Natural killer cell (primary cell): ENCODE measurements at places on chromosomes 7 and 10. TPM values are rescaled to one million over a fixed set of nuclear protein-coding genes. Genes with fewer than 3 reads are reported as not detected.
A peak's percentile ranks its signal among the peaks of the same experiment; 100 is the strongest.

Gene ITGA8
- total RNA-seq: not detected

Gene ACTA2
- 7.4 TPM for total RNA-seq

Gene ZNF485
- total RNA-seq: 2.8 TPM

Gene WDR37
- 56.3 TPM for total RNA-seq

Gene CYP26C1
- total RNA-seq: 0.09 TPM

Gene MOGAT3
- not detected for total RNA-seq

Gene IFIT3
- 12.0 TPM for total RNA-seq

Gene SVOPL
- total RNA-seq: not detected

Gene PRSS2
- not detected for total RNA-seq

GRCh38 chr7:47327698-47328391 lies 254.1 kb downstream of the TNS3 start:
- no peak overlapping the region for H3K4me3 ChIP-seq
- H3K27me3 ChIP-seq: no peaks in the 10 kb centered on the region
- H3K4me1 ChIP-seq: no peaks in the 10 kb centered on the region
- no peaks in the 10 kb centered on the region for H3K36me3 ChIP-seq
- no peak for DNase-seq

DNA sequence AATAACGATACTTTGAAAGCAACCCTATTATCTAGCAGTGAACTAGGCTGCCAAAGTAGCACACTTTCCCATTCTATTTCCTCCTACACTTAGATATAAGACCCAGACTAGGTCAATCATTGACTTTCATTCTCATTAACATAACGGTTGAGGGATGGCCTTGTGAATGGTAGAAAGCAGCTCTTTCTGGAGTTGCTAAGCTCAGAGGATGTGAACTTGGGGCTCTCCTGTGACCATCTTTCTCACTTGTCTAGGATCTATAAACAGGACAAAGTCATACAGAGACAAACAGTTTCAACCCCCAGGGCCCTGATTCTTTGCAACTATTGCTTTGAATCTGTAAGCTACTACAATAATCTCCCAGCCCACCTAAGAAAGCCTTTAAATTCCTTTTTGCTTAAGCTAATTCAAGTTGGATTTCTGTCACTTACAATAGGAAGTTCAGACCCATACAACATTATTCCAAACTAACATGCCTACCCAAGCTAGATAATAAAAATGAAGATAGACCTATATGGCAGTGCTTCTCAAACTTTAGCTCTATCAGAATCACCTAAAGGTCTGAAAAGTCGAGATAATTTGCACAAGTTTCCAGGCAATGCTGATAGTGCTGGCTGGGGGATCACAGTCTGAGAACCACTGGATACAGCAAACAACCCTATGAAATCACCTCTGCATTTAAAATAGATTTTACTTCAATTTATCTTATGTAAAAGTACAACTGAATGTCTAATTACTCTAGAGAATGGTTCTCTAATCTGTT lies 16.7 kb downstream of the P4HA1 start:
- no peak overlapping the region for H3K4me3 ChIP-seq
- DNase-seq: no peak
- H3K27ac ChIP-seq: no peak overlapping the region
- no peaks in the 10 kb centered on the region for H3K27me3 ChIP-seq
- H3K36me3 ChIP-seq: no peaks in the 10 kb centered on the region

DNA sequence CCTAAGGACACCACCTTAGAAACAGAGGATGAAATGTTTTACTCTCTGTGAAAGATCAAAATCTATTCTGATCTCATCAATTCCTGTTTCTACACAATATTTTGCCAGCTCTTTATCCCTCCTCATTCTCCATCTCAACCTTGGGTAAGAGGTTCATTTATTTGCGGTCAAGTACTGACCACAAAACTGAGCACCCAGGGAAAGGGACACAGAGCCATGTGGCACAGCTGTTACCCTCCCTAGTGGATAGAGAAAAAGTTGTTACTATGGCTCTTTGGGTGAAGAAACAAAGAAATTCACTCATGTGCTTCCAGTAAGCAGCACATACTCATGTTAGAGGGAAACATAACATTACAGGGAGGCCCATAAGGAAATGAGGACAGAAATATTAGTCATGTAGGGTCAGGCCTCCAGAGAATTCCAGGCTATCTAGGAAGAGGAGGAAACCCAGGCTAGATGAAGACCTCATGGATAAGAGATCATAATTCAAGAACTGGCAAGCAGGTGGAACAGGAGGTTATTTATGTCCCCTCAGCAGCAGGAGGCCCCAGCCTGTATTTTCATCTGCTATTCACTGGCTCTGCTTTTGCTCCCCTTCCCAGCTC lies 114.5 kb downstream of the ATE1 start:
- no peak overlapping the region for H3K4me3 ChIP-seq
- no peaks in the 10 kb centered on the region for H3K27me3 ChIP-seq
- H3K27ac ChIP-seq: no peak overlapping the region

DNA sequence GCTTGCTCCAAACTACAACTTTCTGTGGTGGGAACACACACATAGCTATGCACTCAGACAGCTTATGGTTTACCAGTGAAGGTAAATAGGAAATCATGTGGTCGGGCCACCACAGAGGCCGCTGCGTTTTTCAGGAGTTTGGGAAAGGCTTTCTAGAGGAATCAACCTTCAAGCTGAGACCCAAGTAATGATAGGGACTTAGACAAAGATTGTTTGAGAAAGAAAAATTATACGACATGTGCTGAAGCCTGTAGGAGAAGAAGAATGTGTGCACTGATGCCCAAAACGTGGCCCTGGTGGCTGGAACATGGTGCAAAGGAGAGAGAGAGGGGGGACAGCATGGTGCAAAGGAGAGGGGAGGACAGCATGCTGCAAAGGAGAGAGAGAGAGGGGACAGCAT lies 61.2 kb upstream of the VIPR2 start:
- H3K36me3 ChIP-seq: no peaks in the 10 kb centered on the region
- no peak for DNase-seq
- no peaks in the 10 kb centered on the region for H3K27me3 ChIP-seq
- no peak overlapping the region for H3K4me3 ChIP-seq
- peaks cover 19% of the 10 kb centered on the region for H3K4me1 ChIP-seq

DNA sequence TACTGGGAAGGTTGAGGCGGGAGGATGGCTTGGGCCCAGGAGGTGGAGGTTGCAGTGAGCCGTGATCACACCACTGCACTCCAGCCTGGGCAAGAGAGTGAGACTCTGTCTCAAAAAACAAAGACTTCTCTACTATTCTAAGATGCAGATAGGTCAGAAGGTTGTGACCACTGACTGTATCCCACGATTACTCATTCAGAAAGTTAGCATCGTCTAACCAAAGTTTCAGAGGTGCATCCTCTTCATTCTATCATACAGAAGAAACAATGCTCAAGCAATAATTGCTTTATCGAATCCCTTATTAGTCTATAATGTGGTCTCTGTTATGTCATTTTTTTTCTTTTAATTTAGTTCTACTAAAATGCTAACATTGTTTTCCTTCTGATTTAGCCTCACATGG lies 348.7 kb upstream of the LRGUK start:
- no peaks in the 10 kb centered on the region for H3K27me3 ChIP-seq
- no peak for DNase-seq
- H3K36me3 ChIP-seq: no peaks in the 10 kb centered on the region
- H3K4me1 ChIP-seq: no peaks in the 10 kb centered on the region
- H3K27ac ChIP-seq: no peak overlapping the region
- H3K4me3 ChIP-seq: no peak overlapping the region

- H3K36me3 ChIP-seq: no peaks in the 10 kb centered on the region
- no peak overlapping the region for H3K4me3 ChIP-seq
- DNase-seq: no peak
- H3K27me3 ChIP-seq: no peaks in the 10 kb centered on the region
- H3K27ac ChIP-seq: no peak overlapping the region
Measured at GRCh38 chr10:90204131-90204955, 503.0 kb downstream of the KIF20B start.

- H3K4me1 ChIP-seq: no peaks in the 10 kb centered on the region
- peaks cover 2% of the 10 kb centered on the region for H3K27me3 ChIP-seq
- DNase-seq: no peak
Measured at GRCh38 chr10:15262036-15262713, 93.7 kb upstream of the NMT2 start.

DNA sequence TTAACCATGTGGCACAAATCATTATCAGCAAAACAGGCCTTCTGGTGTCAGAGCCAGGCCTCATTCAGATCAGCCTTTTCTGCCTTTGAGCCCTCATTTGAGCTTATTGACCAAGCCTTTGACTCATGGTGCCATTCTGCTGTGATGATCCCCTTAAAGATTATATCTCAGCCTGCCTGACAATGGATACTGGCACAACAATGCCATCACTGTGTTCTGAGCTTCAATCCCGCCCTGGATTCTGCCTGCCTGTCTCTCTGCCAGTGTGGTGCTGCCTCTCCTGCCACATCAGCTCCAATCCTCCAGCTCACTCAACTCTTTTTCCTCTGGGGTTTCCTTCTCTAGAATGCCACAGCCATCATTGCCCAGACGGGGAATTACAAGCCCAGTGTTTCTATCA lies 52.6 kb downstream of the SRI start:
- no peaks in the 10 kb centered on the region for H3K36me3 ChIP-seq
- H3K4me3 ChIP-seq: no peak overlapping the region
- no peak overlapping the region for H3K27ac ChIP-seq
- H3K4me1 ChIP-seq: no peaks in the 10 kb centered on the region
- DNase-seq: no peak

DNA sequence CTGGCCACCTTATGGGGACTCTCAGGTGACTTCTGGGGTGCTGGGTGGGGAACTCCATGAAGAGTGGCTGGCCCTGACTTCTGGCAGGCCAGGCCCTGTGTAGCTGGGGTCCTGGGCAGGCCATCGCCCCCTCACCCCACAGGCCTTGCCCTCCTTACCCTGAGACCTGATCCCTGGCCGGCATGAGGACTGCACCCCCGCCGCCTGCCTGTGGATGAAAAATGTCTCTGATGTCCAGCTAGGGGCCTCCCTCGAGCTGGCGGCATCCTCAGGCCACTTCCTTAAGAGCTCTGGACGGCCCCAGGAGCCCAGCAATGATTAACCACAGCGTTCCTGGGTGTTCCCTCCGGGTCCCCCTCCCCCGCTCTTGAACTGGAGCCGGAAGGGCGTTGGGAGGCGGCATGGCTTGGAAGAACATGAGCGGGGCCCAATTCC lies 31.8 kb upstream of the SHH start:
- no peak overlapping the region for H3K4me3 ChIP-seq
- no peaks in the 10 kb centered on the region for H3K36me3 ChIP-seq
- no peaks in the 10 kb centered on the region for H3K4me1 ChIP-seq
- H3K27me3 ChIP-seq: no peaks in the 10 kb centered on the region
- DNase-seq: no peak

GRCh38 chr7:151416112-151416940 lies 6.5 kb upstream of the WDR86 start:
- H3K4me3 ChIP-seq: no peak overlapping the region
- no peaks in the 10 kb centered on the region for H3K36me3 ChIP-seq
- no peak for DNase-seq
- H3K27ac ChIP-seq: no peak overlapping the region
- H3K27me3 ChIP-seq: peaks cover 4% of the 10 kb centered on the region

DNA sequence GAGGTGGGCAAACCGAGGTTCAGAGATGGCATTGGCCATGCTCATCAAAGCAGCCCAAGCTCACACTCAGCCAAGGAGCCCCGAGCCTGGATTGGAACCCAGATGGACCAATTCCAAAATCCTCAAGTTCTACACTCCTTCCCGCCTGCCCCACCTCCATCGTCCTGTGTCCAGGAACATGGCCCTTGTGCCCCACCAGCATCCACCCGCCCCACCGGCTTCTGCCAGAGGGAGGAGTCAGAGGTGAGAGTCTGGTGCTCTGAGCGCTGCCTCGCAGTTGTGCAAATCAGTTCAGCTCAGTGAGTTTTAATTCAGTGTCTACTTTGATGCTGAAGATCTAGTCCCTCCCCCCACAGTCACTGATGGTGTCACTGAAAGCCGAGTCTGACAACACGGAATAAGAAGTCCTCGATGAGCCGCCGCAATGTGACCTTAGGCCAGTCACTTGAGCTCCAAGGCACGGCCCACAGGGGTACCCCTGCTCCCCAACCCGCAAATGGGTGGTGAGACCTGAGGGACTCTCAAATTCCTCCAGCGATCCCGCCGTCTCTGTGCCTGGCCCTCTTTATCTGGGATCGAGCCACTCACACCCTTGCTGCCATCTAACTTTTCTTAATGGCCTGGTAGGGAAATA lies 26.3 kb downstream of the PRKAG2 start:
- H3K4me3 ChIP-seq: no peak overlapping the region
- peak overlapping the region; percentile 30 for H3K27ac ChIP-seq
- H3K4me1 ChIP-seq: peaks cover 38% of the 10 kb centered on the region
- DNase-seq: no peak
- H3K36me3 ChIP-seq: peaks cover 4% of the 10 kb centered on the region
- H3K27me3 ChIP-seq: no peaks in the 10 kb centered on the region

DNA sequence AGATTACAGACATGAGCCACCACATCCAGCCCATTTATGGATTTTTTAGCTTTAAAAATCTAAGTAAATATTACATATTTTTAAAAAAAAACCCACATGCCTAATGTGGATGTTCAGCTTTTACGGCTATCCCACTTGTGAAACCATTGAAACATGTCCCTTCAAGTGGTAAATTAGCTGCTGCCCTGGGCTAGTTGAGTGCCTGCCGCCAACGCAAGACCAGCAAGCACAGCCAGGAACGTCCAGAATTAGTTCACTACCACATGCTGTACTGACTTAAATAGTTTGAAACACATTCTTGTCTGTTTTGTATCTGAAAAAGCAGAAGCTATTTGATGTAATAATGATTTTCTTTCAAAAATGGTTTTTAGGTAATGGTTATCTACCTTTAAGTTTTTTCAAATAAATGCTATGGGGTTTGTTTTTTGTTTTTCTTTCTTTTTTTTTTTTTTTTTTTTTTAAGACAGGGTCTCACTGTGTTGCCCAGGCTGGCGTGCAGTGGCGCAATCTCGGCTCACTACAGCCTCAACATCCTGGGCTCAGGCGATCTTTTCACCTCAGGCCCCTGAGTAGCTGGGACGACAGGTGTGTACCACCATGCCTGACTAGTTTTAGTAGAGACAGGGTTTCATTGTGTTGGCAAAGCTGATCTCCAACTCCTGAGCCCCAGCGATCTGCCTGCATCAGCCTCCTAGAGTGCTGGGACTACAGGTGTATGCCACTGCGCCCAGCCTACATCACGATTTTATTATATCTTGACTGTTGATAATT lies 57.0 kb downstream of the KLRG2 start:
- H3K27ac ChIP-seq: no peak overlapping the region
- H3K36me3 ChIP-seq: peaks cover 20% of the 10 kb centered on the region
- DNase-seq: no peak
- no peak overlapping the region for H3K4me3 ChIP-seq
- no peaks in the 10 kb centered on the region for H3K27me3 ChIP-seq
- no peaks in the 10 kb centered on the region for H3K4me1 ChIP-seq

DNA sequence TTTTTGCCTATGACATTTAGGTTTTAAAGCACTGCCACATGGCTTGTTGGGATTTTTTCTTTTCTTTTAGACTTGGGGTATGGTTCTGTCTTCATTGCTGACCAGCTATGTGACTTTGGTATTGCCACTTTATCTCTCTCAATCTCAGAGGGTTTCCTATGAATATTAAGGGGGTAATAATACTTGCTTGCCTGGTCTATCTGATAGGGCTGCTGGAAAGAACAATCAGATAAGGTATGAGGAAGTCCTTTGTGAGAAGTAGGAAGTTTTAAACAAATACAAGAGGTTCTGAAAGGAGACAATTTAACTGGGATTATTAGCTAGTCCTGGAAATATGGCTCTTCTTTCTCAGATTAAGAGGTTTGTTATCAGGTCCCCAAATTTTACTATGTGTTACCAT lies 80.8 kb downstream of the ZNF92 start:
- no peak overlapping the region for H3K27ac ChIP-seq
- H3K36me3 ChIP-seq: no peaks in the 10 kb centered on the region
- no peaks in the 10 kb centered on the region for H3K27me3 ChIP-seq
- no peak overlapping the region for H3K4me3 ChIP-seq

GRCh38 chr10:112376396-112376790 lies 2.5 kb downstream of the ACSL5 start:
- H3K27me3 ChIP-seq: no peaks in the 10 kb centered on the region
- H3K36me3 ChIP-seq: peaks cover 3% of the 10 kb centered on the region
- H3K4me1 ChIP-seq: peaks cover 46% of the 10 kb centered on the region
- peak overlapping the region; percentile 90 for H3K4me3 ChIP-seq
- H3K27ac ChIP-seq: peak overlapping the region; percentile 90
- DNase-seq: no peak
